ENCODE measurements at places on chromosomes 12 and 14. TPM values are rescaled to one million over a fixed set of nuclear protein-coding genes. Genes with fewer than 3 reads are reported as not detected.

Gene GLIPR1L1
- total RNA-seq, result not detected

Gene C12orf54
- not detected for total RNA-seq

Gene ADAMTS20
- total RNA-seq, result not detected

Gene PDE3A
- not detected for total RNA-seq

Gene LRTM2
- not detected for total RNA-seq

Gene PPP4R4
- total RNA-seq, result 0.26 TPM

Gene RERG
- not detected for total RNA-seq

Gene SLC25A47
- total RNA-seq, result not detected

Gene NINJ2
- 10.6 TPM for total RNA-seq

- DNase-seq, result no peak
Observed at GRCh38 chr14:94395282-94395887, 7.0 kb upstream of the SERPINA1 start.

DNA sequence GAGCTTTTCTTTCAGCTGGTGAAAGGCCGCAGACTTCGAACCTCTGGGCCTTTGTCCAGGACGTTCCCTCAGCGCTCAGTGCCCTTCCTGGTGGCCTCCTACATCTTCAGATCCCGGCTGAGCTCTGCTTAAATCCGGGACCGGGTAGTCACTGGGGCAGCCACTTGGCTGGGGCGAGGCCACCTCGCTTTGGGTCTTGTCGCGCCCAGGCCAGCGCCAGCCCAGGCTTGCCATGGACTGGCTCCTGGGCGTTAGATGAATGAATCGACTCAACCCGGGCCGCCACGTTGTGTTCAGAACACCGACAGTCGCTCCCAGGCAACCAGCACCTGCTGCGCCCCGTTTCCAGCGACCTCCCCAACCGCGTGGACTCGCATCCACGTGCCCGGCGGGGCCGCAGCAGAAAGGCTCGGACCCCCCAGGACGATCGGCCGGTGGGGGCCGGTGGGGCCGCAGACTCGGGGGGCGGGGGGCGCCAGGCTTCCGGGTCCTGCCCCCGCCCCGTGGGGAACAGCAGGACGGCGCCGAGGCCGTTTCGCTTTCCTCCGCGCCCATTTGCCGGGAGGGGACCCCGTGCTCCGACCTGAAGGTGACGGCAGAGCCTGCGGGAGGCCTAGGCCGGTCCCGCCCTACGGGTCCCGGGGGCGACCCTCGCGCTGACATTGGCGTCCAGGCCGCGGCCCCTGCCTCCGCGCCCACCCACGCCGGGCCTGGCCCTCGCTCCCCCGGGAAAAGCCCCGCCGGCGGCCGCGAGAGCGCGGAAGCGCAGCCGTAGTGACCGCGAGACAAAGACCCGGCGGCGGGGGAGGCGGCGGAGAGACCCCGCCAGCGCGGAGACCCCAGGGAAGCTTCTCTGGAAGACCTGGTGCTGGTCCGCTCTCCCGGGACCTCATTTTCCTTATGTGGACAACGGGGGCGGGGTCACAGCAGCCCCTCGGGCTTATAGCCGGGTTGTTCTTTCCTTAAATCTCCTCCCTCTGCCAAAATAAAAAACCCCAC lies 37.3 kb upstream of the RCOR1 start:
- DNase-seq, result peak; percentile 70

DNA sequence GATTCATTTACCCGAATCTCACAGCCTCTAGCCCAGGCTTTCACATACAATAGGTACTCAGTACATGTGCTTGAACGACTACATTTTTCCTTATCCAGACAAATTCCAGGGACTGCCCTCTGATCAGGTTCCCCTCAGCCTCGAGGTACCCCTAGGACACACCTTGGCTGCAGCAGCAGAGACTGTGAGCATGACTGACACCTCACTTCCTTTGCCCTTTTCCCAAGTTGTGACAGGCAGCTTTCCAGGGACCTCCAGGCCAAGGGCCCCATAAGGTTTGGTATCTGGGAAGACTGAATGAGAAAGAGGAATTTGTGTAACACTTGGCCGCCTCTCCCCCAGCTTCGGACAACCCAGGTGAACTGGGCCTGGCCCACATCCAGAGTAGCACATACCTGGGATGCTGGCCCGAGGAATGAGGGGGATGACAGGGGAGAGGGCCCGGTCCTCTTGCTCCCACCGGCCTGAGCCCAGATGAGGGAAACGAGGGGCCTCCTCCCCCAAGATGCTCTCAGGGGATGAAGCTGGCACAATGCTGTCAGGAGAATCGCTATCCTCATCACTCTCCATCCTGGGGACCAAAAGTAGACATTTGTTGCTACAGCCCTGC lies 10.2 kb upstream of the PRKAG1 start:
- DNase-seq, result no peak

DNA sequence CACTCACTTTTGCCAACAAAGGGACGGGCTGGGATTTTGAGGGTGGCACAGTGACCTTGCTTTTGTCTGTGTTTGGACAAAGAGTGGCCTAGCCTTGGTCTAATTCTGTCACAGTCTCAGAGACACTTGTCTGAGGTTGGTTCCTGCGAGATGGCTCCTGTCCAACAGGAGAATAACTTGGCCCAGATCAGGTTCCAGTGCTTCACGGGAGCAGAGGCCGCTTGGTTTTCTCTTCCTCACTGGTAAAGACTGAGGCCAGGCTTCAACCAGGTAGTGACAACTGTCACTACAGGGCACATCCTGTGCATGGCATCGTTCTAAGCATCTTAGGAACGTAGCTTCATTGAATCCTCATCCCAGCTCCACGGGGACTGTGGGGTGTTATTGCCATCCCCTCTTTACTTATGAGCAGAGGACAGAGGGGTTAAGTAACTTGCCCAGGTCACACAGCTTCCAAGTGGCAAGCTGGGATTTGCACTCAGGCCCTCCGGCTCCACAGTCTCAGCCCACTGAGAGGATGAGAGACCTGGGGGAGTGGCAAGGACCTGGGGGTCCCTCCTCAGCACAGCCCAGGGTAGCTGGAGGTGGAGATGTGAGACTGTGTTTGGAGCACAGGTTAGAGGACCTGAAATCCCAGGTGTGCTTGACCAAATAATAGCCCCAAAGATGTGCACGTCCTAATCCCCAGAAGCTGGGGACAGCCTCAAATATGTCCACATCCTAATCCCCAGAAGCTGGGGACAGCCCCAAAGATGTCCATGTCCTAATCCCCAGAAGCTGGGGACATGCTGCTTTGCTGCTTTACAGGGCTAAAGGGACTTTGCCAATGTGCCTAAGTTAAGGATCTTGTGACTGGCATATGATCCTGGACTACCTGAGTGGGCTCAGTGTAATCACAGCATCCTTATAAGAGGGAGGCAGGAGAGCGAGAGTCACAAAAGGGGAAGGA lies 179.2 kb upstream of the RTL1 start:
- DNase-seq, result peak; percentile 11

GRCh38 chr14:57199921-57200320 lies 68.8 kb downstream of the EXOC5 start:
- DNase-seq, result no peak

GRCh38 chr12:68641138-68641537 lies 30.4 kb downstream of the RAP1B start:
- DNase-seq, result peak; percentile 70

GRCh38 chr12:124956571-124956970 lies 32.4 kb downstream of the DHX37 start:
- no peak for DNase-seq

- no peak for DNase-seq
Observed at GRCh38 chr14:72704502-72704901, 189.4 kb downstream of the DPF3 start.

GRCh38 chr14:55869397-55870049 lies 248.7 kb upstream of the PELI2 start:
- no peak for DNase-seq

DNA sequence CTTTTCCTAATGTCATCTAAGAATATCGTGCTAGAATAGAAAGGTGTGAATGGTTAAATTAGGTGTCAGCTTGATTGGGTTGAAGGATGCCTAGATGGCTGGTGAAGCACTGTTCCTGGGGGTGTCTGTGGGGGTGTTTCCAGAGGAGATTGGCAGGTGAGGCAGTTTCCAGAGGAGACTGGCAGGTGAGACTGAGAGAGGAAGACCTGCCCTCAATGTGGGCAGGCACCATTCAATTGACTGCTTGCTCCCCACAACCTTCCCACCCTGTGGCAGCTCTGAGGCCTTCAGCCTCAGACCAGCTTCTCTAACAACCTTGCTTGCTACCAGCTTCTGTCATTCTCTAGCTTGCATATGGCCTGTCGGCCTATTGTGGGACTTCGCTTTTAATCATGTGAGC lies 9.2 kb downstream of the RNASE9 start:
- DNase-seq, result no peak

DNA sequence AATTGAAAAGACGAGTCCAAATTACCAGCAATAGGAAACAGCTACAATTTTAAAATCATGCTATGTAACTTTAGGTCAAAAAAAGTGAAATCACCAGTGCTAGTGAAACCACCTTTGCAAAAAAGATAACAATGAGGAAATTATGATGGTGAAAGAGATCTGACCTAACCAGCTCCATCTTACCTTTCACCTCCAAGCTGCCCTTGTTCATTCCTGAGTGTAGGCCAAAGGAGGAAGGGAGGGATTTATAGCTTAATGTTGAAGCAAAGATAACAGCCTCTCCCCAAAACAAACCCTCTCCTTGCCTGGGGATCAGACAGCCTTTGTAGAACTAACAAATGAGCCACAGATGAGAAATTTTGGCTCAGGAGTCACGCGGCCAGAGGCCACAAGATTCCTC lies 83.2 kb upstream of the EIF5 start:
- no peak for DNase-seq

DNA sequence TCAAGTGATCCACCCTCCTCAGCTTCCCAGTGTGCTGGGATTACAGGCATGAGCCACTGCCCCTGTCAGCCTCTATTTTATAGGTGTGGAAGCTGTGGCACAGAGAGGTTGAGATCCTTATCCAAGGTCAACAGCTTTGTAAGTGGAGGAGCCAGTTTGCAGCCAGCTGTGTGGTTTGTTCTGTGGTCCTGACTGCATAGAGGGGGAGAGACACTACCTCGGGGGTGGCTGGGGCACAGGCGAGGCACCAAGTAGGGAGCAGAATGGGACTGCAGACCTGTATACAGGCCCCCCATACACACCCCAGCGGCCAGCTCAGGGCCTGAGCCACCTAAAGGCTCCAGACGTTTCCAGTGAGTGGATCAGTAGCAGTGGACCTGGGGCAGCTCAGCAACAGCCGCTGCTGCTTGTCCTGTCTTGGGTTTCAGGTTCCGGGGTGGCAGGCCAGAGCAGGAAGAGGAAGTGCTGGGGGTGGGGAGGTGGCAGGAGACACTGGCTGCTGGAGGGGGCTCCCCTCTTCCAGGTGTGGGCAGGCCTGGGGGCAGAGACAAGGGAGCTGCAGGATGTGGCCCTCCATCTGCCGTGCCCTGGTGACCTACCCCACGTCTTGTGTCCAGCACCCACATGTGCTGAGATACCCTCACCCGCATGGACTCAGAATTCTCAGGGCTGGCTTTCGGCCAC lies 11.0 kb downstream of the ORAI1 start:
- peak; percentile 81 for DNase-seq

DNA sequence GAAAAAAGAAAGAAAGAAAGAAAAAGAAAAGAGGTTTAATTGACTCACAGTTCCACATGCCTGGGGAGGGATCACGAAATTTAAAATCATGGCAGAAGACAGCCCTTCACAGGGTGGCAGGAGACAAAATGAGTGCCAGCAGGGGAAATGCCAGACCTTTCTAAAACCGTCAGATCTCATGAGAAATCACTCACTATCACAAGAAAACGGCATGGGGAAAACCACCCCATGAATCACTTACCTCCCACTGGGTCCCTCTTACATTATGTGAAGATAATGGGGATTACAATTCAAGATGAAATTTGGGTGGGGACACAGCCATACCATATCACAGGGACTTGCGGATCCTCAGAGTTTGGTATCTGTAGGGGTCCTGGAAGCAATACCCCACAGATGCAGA lies 16.3 kb upstream of the EGLN3 start:
- DNase-seq, result no peak

- DNase-seq, result peak; percentile 48
Observed at GRCh38 chr12:104473374-104473983, 16.7 kb downstream of the CHST11 start.

DNA sequence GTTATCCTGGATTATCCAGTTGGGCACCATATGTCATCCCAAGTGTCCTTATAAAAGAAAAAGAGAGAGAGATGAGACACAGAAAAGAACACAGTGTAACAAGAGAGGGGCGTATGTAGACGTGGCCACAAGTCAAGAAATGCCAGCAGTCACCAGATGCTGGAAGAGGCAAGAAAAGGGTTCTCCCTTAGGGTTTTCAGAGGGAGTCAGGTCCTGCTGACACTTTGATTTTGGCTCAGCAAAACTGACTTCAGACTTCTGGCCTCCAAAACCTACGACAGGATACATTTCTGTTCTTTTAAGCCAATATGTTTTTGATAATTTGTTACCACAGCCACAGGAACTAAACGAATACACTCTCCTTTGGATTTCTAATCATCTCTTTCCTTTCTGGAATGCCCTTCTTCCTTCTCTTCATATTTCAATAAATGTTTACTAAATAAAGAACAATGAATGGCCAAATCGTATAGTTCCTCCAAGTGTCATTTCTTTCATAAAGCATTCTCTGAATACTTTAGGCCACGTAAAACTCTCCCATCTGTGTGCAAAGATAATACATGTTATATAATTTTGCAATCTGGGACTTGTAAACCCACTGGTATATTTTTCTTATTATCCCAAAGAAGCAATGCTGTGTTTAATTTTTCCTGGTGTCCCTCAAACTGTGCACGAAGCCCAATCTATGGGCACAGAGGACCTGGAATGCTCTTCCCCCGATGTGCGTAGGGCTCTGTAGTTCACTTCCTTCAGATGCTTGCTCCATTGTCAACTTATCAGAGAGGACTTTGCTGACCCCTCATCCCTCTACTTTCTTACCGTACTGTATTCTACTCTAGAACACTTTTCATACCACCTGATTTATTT lies 303.6 kb downstream of the CEP128 start:
- DNase-seq, result no peak

DNA sequence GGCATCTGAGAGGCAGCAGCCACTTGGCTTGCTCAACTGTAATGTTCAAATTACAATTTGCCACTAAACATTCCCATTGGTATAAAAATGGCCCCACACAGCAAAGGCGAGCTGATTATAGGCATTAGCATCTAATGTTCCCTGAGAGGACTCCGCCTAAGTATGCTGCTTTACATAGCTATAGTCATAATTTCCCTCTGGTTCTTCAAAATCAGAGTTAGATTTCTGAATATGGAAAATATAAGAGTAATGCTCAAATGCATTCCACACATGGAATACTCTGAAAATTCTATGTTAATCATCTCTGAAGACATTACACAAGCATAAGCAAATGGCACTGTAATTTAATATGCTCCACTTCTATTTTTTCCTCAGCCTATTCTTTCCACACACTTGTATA lies 83.7 kb upstream of the BTG1 start:
- no peak for DNase-seq

GRCh38 chr12:15966426-15966825 lies 55.3 kb downstream of the DERA start:
- DNase-seq, result no peak

- no peak for DNase-seq
Observed at GRCh38 chr12:125201090-125201489, 135.9 kb downstream of the AACS start.

- DNase-seq, result no peak
Observed at GRCh38 chr12:111386885-111387284, 18.0 kb upstream of the PHETA1 start.
